Activated T-helper 1 cell treated with anti-CD3 and anti-CD28 coated beads, Interleukin-2, amount 50 U/mL, for 16 hours (primary cell): ENCODE measurements at places on chromosomes 5 and 9.

DNA sequence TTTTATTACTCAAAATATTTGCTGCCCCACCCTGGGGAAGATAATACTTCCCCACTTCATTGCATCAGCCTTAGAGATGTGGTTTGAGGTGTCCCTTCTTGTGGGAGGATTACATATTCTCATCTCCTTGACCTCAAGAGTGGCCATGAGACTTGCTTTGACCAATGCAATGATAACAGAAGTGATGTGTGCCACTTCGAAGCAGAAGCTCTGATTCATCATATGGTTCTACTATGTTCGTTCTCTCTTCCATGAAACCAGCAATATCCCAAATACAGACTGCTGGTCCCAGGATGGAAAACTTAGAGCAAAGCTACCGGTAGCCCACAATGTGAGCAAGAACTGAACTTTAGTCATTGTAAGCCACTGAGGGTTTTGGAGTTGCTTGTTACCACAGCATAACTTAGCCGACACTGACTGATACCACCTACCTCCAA lies 92.0 kb downstream of the THBS4 start:
- no peak for DNase-seq

- DNase-seq = no peak
Measured at GRCh38 chr9:10571699-10572098, 41.1 kb downstream of the PTPRD start.

DNA sequence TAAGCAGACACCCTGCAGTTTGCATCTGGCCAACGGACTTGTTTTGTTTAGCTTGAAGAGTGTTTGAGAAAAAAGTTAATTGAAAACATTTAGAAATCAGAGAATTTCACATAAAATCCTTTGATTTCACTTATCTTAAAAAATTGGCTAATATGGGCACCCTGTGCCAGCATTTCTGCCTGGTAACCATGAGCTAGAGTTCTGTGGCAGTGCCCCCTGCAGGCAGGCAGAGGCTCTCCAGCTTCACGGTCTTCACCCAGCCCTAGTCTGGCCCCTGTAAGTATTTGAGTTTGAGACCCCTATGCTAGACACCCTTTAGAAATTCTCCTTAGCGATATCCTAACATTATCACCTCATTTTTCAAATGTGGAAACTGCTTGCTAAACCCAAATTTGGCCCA lies 18.8 kb upstream of the FANCC start:
- DNase-seq = no peak

DNA sequence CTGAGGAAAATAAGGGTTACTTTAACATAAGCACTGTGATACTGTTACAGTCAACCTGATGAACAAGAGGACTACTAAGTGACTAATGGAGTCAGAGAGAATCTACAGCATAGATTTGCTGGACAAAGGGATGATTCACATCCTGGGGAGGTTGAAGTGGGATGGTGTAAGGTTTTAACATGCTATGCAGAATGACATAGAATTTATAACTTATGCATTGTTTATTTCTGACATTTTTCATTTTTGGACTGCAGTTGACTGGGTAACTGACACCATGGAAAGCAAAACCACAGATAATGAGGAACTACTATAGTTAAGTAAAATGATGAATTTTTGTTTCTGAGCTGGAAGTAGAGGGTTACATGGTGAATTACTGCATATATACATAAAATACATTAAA lies 389.2 kb downstream of the MAT2B start:
- no peak for DNase-seq

DNA sequence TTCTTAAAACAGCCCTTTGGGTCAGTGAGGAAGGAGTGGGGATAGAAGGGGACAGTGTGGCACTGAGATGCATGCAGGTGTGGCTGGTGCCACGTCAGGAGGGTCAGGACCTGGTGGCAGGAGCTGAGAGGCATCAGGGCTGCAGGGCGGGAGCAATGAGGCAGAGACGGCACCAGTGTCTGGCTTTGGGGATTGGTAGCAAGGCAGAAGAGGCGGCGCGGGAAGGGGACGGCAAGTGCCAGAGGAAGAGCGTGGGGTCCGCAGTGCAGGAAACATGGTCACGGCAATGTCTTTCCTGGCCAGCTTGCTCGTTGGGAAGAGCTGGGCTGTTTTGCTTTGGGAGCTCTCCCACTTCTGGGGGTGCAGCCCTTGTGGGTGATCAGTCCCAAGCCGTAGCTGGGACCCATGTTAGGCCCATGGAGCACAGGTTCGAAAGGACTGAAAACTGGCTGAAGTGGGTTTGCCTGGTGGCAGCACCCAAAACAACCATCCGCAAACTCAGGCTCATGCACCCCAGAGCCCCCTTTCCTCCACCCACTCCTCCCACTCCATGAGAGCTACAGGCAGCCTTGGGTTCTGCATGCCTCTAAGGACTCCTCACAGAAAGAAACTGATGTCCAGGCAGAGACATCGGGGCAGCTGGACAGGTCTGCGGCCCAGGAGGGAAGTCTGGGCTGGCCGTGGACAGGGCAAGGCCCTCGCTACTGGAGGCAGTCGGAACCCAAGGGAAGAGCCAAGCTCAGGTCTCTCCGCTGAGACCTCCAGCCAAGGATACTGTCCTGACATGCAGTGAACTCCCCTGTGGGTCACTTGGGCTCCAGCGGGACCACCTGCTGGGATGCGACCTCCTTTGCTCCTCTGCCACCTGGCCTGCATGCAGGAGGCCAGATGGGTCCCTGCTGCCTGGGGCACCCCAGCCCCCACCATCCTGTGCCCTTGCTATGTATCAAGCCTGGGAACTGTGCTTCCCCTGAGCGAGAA lies 104.4 kb downstream of the ZNF354C start:
- no peak for DNase-seq

- no peak for DNase-seq
Measured at GRCh38 chr5:103347716-103348423, 89.3 kb downstream of the MACIR start.

DNA sequence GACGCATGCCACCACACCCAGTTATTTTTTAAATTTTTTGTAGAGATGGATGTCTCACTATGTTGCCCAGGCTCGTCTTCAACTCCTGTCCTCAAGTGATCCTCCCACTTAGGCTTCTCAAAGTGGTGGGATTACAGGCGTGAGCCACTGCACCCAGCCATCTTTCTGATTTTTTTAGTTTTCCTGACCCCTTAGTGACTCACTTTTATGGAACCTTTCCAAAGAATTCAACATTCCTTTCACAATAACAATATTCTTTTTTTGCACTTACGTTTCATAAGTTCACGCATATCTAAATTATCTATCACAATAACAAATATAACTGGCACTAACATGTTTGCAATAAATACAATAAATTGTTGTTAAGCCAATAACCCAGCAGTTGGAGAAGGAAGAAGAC lies 8.5 kb downstream of the ELOVL7 start:
- DNase-seq = no peak

DNA sequence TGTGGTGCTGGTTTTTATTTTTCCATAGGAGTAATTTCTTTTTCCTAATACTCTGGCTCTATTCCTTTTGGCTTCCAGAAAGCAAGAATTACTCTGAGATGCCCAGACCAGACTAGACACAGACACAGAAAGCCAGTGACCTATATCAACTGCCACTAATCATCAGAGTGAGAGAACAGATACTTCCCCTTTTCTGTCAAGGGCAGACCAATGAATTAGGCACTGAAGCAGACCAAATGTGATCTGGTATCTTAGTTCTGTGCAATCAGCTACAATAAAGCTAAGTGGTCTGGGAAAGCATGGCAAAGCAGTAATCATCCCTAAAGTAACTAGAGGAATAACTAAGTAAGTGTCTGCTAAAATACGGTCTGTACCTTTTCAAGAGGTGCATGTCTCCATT lies 239.1 kb downstream of the ELAVL2 start:
- DNase-seq = no peak

GRCh38 chr9:37668116-37668601 lies 17.4 kb downstream of the FRMPD1 start:
- DNase-seq = no peak

DNA sequence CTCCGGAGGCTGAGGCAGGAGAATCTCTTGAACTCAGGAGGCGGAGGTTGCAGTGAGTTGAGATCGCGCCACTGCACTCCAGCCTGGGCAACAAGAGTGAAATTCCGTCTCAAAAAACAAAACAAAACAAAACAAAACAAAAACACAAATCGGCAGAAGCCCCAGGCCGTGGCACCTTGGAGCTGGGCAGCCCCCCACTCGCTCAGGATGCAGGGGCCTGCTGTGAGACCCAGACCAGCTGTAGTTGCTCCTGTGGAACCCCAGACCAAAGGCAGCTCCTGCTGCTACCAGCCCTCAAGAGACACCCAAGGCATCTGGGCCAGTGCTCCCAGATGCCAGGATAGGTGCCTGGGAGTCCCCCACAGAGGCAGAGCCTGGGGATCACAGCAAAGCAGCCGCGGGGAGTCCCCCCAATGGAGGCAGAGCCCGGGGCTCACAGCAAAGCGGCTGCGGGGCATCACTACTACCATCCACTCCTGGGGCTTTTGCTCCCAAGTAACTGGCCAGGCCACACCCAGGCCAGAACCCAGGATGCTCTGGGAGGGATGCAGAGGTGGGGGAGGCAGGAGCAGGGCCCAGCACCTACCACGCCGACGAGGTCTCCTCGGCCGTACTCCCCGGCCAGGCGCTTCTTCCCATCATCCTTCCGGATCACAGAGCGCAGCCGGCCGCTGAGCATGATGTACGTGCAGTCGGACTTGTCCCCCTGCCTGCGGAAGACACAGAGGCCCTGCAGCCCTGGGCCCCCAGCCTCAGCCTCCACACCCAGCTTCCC lies 37.7 kb upstream of the NSMF start:
- DNase-seq = no peak

DNA sequence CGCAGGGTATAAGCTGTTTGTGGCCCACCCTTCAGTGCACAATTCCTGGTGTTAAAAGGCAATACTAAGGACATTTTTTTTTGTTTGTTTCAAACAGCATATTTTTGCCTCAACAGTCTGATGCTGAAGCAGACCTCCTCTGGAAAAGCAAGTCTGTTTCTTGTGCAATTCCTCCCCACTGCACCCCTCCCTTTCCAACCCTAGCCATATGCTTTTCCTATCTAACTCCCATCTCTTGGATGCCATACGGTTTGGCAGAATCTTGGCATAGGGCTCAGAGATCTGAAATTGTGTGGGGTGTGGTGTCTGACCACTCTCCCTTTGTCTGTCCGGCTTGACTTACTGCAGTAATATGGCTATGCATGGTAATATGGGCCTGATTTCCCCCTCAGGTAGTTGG lies 161.6 kb downstream of the TMEM38B start:
- DNase-seq = no peak

DNA sequence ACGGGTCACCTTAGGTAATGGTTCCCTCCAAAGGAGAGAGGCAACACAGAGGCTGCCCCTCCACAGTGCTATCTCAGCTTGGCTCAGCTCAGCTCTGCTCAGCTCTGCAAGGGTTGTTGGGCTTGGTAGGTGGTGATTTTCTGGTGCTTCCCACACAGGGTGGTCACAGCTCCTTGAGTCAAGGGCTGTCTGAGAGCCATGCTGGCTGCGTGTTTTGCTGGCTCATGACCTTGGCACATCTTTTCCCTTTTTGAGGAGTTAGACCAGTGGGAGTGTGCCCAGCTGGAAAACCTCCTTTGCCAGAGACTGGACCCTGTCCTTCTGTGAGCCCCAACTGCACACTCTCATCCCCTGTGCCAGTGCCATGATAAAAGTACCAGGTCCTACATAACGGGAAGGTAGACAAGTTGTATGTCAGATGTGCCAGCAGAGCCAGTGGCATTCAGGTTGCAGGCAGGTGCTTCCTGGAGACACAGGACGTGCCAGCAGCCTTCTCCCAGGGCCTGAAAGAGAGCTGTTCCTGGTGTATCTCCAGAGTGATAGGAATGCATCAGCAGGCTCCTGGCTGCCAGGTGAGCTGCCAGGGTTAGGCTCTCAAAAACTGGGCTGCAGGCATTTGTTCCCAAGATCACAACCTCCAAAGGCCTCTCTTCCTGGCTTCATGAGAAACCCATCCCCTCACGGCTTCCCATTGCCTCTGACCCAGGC lies 118.6 kb upstream of the CXCL14 start:
- DNase-seq = no peak

- DNase-seq = no peak
Measured at GRCh38 chr5:32690153-32690552, 21.0 kb upstream of the NPR3 start.

DNA sequence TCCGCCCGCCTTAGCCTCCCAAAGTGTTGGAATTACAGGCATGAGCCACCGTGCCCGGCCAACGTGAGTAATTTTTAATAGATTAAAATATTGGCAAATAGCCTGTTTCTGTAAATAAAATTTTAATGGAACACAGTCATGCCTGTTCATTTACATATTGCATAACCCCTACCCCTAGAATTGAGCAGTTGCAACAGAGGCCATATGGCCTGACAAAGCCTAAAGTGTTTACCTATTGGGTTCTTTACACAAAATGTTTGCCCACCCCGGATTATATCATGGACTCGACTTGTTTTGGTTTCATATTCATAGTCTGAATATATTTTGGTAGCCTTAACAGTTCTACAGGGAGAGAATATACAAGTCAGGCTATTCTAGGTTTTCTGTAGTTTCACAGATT lies 5.3 kb downstream of the NSA2 start:
- no peak for DNase-seq

- DNase-seq = no peak
Measured at GRCh38 chr5:64587370-64587769, 81.6 kb downstream of the RGS7BP start.

GRCh38 chr5:179585941-179586401 lies 35.6 kb downstream of the RUFY1 start:
- no peak for DNase-seq

DNA sequence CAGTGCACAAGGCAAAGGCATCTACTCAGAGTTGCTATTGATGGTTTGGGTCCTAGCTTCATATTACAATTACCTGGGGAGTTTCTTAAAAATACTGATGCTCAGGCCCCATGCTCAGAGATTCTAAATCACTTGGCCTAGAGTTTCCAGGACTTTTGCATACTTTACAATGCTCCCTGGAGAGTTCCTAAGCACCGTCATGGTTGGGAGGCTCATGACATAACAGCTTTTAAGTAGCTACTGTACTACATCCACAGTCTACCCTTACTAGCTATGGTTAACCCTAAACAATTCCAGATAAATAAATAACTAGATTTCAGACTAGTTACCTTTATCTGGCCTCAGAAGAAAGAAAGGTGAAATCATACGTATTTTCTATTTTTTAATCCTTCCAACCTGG lies 414.4 kb downstream of the PDE4D start:
- no peak for DNase-seq

GRCh38 chr9:16721972-16722371 lies 148.5 kb downstream of the BNC2 start:
- no peak for DNase-seq

GRCh38 chr9:33453286-33453860 lies 6.0 kb upstream of the AQP3 start:
- DNase-seq = no peak

DNA sequence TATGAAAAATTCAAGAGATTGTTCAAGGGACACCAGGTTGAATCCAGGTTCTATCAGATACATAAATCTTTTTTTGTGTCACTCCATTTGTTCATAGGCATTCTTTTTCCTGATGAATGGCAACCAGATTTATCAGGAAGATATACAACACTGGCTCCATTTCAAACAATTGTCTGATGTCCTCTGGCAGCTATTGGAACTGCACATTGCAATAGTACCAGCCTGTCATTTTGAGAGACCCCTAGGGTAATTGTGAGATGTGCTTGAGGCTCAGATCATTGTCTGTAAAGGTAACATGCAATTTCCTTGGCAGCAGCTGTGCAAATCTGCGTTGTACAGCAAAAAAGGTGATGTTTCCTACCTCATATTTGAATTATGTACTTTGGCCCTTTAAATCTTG lies 25.9 kb downstream of the KCTD16 start:
- DNase-seq = no peak
